ENCODE measurements at places on chromosomes 3 and 15.

DNA sequence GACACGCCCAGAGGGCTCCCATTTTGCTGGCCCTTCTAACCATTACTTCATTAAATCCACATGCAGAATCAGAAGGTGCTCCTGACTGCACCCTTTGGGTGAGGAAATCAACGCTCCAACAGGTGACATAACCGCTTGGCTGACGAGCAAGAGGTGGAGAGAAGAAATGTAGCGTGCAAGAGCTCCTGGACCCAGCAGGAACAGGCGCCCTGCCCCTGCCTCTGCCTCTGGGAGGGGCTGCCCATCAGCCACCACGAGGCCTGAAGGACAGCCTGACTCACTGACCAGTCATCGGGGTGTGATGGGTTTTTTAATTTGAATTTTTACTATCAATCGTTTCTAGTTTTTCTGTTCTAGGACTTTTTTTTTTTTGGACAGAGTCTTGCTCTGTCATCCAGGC lies 218.2 kb downstream of the ADAMTS17 start:
- no peak for DNase-seq

- DNase-seq = no peak
These were observed 50.8 kb upstream of the CTNNB1 start for GRCh38 chr3:41148478-41148877.

GRCh38 chr15:77507143-77507897 lies 86.6 kb downstream of the HMG20A start:
- DNase-seq = no peak

DNA sequence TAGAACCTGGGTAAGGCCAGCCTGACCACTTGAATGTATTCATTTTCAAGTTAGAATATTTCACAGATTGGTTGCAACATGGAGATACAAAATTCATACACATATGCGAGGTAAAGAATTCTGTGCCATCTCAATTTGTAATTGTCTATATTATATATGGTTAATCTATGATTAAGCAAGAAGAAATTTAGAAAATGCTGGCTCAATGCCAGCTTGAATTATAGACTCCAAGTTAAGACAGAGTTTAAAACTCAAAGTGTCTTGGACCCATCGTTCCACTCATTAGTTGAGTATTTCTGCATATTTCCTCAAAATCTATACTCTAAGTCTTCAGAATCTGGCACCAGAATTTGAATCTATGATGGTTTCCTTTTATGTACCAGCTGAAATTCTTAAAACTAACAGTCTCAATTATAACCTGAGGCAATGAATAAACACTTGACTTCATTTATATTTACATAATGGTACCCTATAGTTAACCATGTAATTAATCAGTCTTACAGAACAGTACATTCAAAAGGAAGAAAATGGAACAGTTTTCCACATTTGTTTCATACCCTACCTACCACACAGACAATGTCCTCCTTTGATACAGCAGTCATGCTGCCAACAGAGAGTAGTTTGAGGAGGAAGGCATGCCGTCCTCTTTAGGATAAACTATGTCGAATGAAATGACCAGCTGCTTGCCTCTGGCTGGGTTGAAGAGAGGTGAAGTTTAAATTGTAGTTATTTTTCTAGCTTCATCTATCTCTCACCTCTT lies 95.7 kb downstream of the CD47 start:
- DNase-seq = no peak

DNA sequence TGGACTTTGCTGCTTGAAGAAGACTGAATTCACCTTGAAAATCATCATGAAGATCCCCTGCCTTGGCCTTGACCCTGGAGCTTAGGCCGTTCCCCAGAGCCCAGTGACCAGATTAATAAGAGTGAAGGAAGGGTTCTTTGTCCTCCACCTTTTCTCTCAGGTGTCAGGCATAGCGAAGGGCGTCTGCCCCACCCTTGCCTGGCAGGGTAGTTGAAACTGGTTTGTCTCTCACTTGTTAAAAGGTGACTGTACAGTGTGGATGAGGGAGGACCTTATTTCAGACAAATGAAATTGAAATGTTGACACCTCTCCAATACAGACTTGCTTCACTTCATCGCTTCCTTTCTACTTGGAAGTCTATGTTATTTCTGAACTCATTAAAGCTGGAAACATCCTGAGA lies 223.7 kb upstream of the BHLHE40 start:
- DNase-seq = no peak

- no peak for DNase-seq
These were observed 130.9 kb downstream of the GMNC start for GRCh38 chr3:190731596-190731995.

GRCh38 chr15:61768131-61768530 lies 292.1 kb downstream of the VPS13C start:
- DNase-seq = no peak

DNA sequence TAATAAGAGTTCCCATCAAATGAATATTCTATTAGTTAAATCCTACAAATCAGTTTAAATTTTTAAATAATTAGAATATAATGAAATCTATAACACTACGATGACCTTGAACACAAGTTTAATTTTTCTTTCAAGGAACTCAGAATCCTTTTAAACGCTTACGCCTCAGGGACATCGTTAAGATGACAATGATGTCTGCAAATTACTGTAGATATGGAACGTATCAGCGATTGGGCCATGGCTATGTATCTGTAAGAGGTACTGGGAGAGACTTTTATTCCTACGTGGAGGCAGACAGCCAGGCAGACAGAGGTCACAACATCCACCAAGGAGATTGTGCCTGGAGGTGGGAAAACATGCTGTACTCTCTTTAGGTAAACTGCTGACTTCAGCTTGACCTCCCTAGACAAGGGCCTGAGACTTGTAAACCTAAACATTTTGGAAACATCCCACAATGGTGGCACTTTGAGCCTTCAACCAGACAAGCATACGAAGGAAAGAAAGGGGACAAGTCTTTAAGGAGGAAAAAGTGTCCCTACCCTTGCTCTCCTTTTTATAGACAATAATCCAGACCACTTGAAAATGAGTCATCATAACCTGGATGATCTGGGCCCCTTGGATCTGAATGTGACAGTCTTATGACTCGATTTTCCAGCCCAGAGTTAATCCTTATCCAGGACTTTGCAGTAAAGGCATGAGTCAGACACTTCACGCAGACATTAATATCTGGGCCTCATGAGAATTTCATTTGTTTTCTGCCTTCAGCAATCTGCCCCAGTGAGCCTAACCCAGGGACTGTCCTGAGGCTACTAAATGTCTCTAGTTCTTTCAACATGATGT lies 6.8 kb upstream of the LDHAL6B start:
- DNase-seq = no peak

GRCh38 chr15:65914981-65915925 lies 46.0 kb downstream of the RAB11A start:
- no peak for DNase-seq

GRCh38 chr15:69725957-69726356 lies 273.3 kb downstream of the RPLP1 start:
- DNase-seq = no peak

All from cortex of kidney (tissue), 1 donor.